Iris pigment epithelial cell (primary cell): ENCODE measurements at places on chromosomes 2 and 18.

DNA sequence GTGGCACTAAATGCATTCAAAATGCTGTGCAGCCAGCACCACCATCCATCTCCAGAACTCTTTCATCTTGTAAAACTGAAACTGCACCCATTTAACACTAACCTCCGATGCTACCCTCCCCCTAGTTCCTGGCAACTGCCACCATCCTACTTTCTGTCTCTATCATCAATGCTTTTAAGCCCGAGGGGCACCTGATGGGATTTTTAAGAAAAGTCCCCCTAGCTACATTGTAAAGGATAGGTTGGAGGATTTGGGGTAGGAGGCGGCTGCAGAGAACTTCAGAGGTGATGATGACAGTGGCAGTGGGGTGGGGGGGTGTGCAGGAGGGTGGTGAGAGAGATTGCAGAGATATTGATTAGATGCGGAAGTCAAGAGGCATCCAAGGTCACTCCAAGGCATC lies 10.8 kb upstream of the YWHAQ start:
- no peak for DNase-seq

DNA sequence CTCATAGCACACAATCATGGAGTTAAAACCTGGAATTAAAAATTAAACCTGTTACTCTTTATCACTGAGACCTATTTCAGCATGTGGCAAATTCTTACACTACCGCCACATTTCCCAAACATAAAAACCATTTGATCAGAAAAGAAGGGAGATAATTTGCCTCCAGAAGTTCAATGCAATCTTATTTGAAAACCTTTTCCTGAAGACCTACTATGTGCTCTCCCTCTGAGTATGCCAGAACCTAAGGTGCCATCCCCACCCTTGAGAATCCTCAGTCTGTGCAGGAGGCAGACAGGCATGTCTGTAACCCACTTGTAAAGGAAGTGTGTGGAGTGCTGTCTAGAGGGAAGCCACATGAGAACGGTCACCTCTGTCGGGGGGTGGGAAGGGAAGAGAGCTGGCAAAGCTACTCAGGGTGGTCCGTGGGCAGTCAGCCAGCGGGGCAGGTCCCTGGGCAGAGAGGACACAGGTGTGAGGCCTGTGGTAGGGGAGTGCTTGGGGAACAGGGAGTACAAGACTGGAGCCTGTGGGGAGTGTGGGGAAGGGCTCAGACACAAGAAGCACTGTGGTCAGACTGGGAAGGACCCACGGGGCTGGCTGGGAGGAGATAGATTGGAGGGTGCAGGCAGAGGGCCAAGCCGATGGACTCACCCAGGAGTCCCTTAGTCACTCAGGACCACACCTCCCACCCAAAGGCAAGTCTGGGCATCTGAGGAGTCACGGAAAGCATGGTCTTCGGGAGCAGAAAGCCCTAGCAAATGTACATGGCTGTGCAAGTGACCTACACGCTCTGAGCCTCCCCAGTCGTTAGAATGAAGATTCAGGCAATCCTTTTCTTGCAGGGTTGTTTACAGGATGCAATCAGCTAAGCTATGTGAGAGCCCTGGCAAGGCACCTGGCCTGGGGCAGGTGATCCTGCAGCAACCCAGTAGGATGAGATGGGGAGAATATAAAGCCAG lies 22.8 kb downstream of the CRACDL start:
- peak; percentile 6 for DNase-seq

DNA sequence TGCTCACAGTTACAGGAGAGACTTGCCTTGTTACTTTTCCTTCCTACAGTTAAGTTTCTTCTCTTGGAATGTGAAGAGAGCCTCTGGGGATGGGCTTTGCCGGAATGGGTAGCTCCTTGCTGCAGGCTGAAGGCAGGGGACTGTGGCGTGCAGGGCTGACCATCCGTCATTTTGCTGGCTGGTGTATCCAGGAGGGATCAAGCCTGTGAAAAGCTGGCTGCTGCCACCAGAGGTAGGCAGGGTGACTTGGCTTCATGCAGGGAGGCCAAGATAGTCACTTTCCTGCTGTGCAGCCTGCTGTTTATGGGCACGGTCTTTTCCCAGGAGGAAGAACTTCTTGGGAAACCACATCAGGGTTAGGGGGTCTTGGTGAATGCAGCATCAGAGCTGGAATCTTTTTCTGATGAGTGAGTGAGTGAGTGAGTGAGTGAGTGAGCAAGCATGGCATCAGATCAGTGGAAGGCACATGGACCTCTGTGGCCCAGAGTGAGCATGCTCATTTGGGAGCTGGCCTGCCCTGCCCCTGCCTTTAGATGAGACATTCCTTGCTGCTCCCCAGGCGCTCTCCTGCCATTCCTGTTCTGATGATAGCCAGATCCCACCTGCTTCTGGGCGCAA lies 33.0 kb downstream of the FHOD3 start:
- DNase-seq = no peak

DNA sequence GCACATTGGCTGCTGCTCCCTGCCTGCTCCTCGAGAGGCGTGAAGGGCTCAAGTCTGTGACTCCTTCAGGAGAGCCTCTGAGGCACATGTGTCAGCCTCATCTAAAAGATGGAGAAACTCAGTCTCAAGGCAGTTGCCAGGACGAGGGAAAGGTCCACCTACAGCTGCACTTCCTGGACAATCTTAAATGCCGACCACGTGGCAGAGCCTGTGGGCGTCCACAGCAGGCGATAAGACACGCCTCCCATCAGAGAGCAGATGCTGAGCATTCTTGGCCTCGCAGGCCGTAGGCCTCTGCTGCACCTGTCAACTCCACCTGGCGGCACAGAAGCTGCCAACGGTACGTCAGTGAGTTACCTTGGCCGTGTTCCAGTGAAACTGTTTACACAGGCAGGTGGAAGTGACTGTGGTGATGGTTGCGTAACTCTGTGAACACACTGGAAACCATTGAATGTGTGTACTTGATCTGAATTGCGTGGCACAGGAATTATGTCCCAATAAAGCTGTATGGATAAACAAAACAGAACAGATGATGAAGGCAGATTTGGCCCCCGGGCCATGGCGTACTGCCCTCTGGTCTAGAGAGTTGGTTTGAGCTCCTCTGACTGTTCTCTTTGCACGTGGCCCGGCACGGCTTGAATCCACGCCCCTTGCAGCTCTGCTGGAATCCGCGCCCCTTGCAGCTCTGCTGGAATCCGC lies 114.5 kb downstream of the RNF144A start:
- peak; percentile 92 for DNase-seq

DNA sequence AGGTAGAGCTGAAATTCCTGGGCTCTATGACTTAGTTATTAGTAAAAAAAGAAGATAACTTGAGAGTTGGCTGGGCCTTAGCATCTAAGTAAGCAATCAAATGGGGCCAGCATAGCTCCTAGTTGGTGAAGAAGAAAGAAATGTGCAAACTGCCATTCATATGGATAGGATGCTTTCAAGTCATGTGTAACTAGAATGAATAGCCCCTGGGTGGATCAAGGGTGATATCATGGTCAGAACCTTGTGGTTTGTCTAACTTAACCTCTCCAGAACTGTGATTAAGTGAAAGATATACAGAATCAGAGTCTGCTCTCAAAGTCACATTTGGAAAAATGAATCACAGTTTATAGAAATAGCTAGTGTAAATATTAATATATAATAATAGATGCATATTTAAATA lies 198.7 kb upstream of the DTNA start:
- DNase-seq = no peak

- no peak for DNase-seq
These were observed 1.5 kb upstream of the SLC35G4 start for GRCh38 chr18:11607906-11608305.

- no peak for DNase-seq
These were observed 8.2 kb downstream of the WDCP start for GRCh38 chr2:24038786-24039499.

DNA sequence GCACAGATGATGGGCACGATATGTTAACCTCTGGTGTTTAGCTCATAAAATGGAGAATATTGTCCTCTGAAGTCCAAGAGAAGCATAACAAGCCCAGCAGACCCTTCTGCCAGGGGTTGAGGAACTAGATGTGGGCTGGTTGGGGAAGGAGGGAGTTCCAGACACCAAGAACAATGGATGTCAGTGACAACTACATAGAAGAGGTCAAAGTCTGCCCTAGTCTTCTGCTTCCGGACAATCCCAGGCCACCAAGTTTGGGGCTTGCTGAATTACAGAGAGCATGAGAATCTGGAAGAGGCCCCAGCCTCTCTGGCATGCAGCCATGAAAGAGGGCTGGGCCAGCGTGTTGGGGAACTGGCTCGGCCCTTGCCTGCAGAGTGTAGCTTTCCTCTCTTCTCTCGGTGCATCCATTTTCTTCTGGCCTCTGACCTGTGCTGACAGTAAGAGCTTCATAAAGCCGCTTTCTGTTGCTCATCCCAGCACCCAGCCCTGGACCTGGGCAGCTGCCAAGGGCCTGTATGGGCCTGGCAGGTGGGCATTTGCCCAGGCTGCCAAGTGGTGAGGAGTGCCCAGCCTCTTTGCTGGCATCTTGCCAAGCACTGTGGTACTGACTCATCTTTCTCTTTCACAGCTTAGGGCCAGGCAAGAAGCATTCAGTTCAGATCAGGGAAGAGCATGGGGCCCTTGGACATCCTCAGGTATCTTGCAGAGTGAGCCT lies 14.6 kb upstream of the LAPTM4A start:
- peak; percentile 66 for DNase-seq

GRCh38 chr2:43495727-43496126 lies 100.1 kb downstream of the THADA start:
- peak; percentile 66 for DNase-seq

- peak; percentile 45 for DNase-seq
These were observed 63.1 kb upstream of the LYPD1 start for GRCh38 chr2:132733094-132733493.
